CD4-positive, alpha-beta T cell treated with Interleukin-21 for 1 hour (primary cell): ENCODE measurements at places on chromosomes 3 and 15.

- DNase-seq: peak; percentile 7
Measured at GRCh38 chr15:36501063-36501678, 78.3 kb upstream of the CDIN1 start.

- DNase-seq: no peak
Measured at GRCh38 chr3:56620371-56620770, 62.7 kb downstream of the TASOR start.

- DNase-seq: no peak
Measured at GRCh38 chr3:155070316-155070715, 9.8 kb upstream of the MME start.

- no peak for DNase-seq
Measured at GRCh38 chr3:120153294-120153693, 59.0 kb upstream of the GSK3B start.

DNA sequence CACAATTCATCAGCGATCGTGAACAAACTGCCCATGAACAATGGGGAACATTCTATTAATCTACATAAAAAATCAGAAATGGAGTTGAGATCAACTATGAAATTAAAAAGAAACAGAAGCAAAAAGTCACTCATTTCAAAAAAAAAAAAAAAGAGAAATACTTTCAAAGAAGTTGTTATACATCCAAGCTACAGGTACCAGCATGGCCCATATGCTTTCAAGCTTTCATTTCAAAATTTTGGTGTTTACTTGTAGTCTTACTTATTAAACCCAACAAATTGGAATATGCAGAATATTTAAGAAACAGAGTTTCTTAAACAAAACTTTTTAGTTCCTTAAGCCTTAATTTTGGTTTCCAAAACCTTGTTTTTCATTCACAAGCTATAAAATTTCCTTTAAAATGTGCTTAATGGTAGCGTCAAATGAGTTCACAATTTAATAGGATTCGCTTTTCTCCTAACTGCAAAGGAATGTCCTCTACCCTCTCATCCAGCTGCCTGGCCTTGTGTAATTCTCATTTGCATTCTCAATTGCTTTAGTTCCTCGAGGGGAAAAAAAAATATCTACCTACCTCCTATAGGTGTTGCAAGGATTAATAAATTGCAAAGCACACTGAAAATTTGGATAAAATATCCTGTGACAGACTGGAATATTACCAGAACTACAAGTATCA is 565.2 kb downstream of the ROBO1 start:
- DNase-seq: no peak

- no peak for DNase-seq
Measured at GRCh38 chr15:67878712-67879206, 38.9 kb upstream of the RNU6-1 start.

- no peak for DNase-seq
Measured at GRCh38 chr3:105277656-105278055, 89.1 kb upstream of the ALCAM start.

GRCh38 chr3:184457329-184457728 is 77.5 kb downstream of the CHRD start:
- no peak for DNase-seq
